ENCODE measurements at places on chromosomes 6 and 20.

- ATAC-seq = no peak
Observed at GRCh38 chr6:28996844-28997510, 8.1 kb downstream of the ZNF311 start.

GRCh38 chr6:167245591-167245990, 45.5 kb upstream of the UNC93A start:
- no peak for ATAC-seq

DNA sequence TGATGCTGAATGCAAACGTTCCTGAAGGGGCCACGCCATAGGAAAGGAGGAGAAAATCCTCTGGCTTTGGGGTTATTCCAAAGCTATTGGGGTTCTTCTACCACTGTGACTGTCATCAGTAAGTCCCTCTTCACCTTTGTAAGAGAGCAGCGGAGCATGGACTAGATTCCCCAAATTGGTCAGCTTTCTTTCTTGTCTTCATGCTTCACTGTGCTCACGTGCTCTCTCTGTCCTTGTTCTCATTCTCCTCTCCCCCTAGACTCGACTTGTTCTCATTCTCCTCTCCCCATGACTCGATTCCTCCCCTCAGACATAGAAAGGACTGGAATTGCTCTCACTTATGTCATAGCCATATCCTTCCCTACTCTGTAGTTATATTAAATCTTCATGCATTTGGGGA, 54.8 kb upstream of the ADGRG6 start:
- no peak for ATAC-seq

GRCh38 chr6:148830614-148831013, 83.8 kb downstream of the UST start:
- no peak for ATAC-seq

- ATAC-seq = no peak
Observed at GRCh38 chr20:46150943-46151342, 32.8 kb downstream of the CD40 start.

- ATAC-seq = peak; percentile 79
Observed at GRCh38 chr20:58209652-58210397, 18.6 kb downstream of the ANKRD60 start.

DNA sequence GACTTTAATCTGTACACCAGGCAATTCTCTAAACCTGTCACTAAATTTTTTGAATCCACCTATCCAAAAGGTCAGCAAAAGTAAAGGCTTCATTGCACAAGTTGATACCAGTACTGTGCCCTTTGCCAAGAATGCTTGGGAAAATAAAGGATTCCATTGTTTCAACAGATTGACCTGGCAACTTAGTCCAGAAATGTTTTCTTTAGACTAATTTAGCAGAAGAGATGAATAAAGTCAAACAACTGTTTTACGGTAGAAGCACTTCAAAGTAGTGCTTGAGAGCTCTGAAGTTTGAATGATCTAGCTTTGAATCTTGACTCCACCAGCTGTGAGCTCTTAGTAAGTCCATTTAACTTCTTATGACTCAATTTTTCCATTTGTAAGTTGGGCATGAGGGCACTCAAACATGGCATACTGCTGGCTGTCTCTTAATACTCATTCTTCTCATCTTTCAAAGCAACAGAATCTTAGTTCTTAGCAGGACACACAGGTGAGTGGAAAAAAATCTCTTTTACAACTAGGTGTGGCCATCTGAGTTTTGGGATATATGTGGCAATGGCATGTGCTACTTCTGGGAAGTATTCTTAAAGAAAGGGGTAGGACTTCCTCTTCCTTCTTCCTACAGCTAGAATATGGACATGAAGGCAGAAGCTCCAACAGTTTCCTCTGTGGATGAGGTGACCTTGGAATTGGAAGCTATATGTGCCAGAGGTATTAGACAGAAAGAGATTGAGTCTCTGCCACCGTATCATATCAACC, 55.9 kb upstream of the LOC128125822 start:
- no peak for ATAC-seq

Measured in gastroesophageal sphincter (tissue), 4 donors.